ENCODE measurements at places on chromosomes 5 and 9.
A peak's percentile ranks its signal among the peaks of the same experiment; 100 is the strongest.

DNA sequence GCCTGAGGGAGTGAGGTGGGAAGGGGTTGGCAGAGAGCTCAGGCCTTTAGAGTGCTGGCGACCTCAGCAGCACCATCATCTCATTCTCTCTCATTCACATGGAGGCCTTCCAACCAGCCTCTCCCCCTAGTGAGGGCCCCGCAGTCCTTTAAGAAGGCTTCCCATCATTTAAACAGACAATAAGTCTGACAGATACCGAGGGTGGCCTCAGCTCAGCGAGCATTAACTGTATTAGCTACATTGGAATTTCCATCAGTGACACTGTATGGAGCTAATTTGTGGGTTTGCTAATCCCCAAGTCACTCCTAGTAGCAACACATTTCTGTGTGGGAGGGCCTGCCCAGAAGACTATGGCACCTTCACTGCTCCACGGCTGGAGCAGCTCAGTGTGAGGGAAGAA lies 75.8 kb downstream of the INSYN2B start:
- no peak for DNase-seq

DNA sequence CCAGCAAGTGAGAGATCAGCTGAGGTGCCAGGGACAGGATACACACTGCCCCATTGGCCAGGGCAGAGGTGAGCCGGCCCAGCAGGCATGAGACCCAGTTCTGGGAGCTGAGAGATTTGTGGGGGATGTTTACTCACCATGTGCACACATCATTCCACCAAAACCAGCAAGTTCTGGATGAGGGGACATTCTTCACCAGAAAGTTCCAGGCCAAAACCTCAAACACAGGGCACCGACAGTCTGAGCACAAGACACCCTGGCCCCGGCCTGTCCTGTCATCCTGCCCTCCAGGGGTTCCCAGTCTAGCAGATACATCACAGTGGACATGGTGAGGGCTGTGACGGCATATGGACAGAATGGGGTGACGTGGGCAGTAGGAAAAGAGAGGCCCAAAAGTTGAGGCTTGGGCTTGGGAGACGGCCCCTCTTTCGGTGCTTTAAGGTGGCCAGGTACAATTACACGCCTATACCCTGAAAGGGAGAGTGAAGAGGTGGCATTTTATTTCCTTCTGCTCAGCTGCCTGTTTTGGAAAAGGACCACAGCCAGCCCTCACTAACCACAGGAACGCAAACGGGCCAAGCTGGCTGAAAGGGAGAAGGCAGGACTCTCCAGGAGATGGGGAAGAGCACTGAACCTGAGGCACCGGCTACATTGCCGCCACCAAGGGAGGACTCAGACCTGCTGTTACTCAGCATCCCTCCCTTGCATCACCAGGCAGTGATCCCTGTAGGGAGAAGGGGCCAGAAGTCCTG lies 64.0 kb downstream of the SHB start:
- DNase-seq, result no peak

GRCh38 chr5:170327168-170327567 lies 29.6 kb upstream of the LCP2 start:
- DNase-seq, result no peak

DNA sequence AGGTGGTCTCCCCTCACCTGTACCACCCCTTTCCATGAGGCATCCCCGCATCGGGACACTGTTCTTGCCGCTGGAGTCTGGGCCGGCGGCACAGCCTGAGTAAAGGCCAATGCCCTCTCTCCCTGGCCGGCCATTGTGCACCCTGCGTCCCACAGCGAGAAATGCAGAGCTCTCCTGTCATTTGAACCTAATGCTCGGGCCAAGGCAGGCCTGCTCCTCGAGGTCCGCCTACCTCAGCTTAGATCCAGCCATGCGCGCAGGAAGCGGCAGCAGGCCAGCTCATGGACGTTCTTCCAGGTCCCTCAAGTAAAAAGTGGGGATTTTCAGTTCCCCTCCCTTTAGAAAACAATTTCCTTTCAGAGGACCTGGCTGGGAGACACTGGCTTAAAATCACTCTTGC lies 135.0 kb downstream of the HSD17B3 start:
- peak; percentile 45 for DNase-seq

GRCh38 chr5:88238732-88239131 lies 29.9 kb downstream of the TMEM161B start:
- no peak for DNase-seq

DNA sequence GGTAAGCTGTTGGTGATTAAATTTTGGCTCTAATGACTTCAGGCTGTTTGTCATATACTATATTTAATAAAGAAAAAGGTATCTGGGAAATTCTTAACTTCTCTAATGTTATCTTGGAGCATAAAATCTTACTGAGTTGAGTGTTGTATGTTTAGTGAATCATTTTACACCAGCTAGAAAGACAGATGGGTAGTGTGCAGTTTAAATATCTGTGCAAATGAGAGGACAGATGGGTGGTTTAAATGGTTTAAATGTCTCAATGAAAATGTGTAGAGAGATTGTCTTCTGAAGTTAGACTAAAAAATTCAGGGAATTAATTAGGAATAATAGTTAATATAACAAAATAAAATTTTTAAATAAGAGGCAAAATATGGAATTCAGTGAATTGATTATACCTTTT lies 114.5 kb downstream of the FER start:
- no peak for DNase-seq

GRCh38 chr9:17631396-17631795 lies 52.5 kb downstream of the SH3GL2 start:
- no peak for DNase-seq

DNA sequence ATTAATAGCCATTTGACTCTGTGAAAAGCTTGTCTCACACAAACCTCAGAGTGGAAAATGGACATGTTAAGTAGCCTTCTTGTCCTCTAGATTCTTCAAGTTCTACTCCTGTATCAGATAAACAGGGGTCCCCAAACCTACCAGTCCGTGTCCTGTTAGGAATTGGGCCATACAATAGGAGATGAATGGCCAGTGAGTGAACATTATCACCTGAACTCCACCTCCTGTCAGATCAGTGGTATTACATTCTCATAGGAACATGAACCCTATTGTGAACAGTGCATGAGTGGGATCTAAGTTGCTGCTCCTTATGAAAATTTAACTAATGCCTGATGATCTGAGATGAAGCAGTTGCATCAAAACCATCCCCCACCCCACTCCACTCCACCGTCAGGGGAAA lies 136.3 kb downstream of the TMEM232 start:
- DNase-seq, result no peak

GRCh38 chr9:33024126-33024965 lies 727 bp upstream of the DNAJA1 start:
- peak; percentile 28 for DNase-seq

DNA sequence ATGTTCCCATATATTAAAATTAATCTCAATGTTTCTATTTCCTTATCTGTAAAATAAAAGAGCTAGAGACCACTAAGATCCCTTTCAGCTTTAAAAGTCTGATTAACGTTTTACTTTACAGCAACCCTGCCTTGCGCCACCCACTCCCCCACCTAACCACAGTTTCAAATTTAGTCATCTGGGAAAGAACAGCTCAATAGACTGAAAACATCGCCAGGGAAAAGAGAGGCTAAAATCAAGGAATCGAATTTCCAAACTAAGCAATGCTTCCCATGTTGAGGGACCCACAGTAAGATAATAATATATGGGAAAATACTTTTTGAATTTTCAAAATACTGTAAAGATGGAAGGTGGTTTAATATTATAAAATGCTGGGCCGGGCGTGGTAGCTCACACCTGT lies 6.6 kb downstream of the SAXO1 start:
- no peak for DNase-seq

DNA sequence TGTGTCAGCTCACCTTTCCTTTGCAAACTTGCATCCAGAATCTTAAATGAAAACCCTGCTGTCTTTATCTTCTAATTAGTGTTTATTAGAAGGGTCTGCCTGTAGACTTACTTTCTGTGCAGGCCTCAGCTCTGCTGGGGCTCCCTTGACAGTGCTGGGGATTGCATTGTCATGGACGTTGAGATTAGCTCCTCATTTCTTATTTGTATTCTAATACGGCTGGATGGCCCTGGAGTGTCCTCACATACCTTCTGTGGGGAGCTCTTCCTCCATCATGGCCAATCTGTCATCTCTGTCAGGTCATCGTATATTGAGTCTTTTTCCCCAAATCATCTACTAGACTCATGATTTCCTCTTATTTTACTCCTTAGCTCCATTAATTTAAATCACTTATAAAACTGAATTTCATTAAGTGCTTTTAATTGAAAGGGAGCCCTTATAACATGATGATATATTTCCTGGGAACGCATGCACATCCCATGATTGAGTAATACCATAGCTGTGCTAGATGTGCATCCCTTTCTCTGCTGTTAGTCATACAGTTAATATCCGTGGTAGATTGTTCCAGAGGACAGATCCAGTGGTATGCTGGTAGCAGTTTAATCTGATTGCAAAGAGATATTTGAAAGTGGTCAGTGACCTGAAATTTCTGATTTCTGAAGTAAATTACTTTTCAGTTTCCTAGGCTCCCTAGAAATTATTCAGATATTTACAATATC lies 61.6 kb downstream of the ICE1 start:
- no peak for DNase-seq

DNA sequence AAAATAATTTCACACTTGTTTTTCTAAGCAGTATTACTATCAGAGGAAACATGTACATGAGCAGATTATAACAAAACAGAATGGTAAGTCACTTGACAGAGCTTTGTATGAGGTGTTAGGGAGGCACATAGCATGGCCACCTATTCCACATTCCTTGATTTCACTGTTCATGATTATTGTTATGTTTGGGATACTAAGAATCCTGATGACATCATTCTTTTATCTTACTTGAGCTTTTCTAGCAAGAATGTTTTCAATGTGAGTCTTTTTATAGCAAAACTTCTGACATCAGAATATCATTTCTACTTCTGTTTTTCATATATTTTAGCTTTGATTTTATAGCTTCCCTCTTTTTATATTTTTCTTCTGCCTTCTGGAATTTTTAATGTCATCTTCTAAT lies 208.2 kb downstream of the DMRTA1 start:
- DNase-seq, result no peak

DNA sequence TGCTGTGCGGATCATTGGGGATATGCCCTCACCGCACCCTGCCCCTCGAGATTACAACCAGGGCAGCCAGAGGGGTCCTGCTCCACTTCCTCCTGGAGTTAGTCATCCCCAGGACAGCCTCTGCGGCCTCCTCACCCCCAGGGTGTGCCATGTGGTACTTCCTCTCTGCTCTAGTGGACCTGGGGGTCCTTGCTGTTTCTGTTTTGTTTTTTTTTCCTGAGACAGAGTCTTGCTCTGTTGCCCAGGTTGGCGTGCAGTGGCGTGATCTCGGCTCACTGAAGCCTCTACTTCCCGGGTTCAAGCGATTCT lies 5.2 kb upstream of the FCN1 start:
- no peak for DNase-seq

- peak; percentile 35 for DNase-seq
Measured at GRCh38 chr9:107674721-107675277, 185.2 kb upstream of the KLF4 start.

DNA sequence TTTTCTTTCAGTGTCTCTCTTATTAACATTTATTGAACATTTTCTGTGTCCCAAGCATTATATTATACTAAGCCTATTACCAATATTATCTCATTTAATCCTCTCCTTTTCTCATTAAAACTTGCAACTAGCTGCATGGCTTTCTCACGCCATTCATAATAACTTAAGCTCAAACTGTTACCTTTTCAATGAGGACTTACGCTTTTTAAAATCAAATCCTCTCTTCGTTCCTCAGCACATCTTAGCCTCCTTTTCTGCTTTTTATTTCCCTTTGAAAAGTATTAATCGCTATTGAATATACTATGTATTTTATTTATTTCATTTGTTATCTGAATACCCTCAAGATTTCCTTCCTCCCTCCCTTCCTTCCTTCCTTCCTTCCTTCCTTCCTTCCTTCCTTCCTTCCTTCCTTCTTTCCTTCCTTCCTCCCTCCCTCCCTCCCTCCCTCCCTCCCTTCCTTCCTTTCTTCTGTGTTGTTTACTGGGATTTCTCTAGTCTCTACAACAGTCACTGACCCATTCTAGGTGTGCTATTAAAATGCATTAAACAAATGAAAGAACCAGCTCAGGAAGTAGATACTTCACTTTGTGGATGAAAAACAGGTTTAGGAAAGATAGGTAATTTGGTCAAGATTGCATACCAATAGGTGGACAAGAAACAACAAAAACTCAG lies 294.1 kb upstream of the TUT7 start:
- no peak for DNase-seq

DNA sequence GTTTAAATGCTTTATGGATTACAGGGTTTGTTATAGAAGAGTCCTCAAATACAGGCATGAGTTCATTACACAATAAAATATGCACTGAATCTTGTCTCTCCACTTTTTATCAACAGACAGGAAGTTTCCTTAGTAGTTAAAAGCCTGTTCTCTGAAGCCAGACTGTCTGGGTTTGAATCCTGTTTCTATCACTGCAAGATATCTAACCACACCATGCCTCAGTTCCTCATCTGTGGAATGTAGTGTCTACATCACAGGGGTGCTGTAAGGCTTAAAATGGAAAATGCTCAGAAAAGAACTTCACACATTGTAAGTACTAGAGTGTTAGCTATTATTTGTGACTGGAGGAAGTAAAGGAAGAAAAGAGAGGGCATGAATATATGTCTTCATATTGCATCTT lies 9.3 kb downstream of the LIX1 start:
- DNase-seq, result no peak

- no peak for DNase-seq
Measured at GRCh38 chr5:96628406-96628805, 33.8 kb upstream of the CAST start.

GRCh38 chr5:110469486-110469885 lies 257.0 kb downstream of the TMEM232 start:
- DNase-seq, result no peak

DNA sequence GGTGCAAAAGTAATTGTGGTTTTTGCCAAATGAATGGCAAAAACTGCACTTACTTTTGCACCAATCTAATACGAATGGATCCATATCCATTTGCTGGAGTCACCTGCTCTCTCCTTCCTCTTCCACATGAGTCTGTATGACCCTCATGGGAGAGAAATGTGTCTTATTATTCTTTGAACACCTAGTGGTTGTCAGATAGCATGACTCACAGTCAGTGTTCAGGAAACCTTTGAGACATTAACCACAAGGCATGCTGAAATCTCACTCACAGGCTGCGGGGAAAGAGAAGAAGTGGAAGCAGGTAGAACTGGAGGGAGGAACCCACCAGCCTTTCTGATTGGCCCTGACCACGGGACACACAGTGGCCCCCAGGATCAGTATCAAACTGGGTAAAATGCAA lies 222.8 kb upstream of the KLF4 start:
- no peak for DNase-seq

GRCh38 chr9:121609822-121610637 lies 41.4 kb upstream of the DAB2IP start:
- no peak for DNase-seq

- DNase-seq, result no peak
Measured at GRCh38 chr5:65914641-65915196, 11.7 kb upstream of the ERBIN start.

GRCh38 chr5:32551865-32552264 lies 33.5 kb upstream of the SUB1 start:
- no peak for DNase-seq

DNA sequence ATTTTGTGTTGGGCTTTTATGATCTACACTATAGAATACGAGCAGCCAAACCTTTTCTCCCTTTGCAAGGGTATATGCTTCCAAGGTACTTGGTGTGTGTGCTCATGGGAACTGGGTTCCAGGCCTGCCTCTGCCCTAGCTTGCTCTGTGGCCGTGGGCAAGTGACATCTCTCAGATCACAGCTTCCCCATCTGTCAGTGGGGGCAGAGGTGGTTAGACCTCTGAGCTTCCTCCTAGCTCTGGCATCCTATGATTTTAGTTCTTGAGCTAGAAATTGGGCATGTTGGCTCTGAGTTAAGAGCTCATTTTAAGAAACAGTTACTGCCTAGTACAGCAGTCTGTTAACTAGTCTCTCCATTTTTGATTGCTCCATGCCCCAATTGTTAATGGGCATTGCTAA lies 12.5 kb upstream of the CCNJL start:
- no peak for DNase-seq

All from femur (tissue), 1 donor.